ENCODE measurements at places on chromosomes 4 and X.
A peak's percentile ranks its signal among the peaks of the same experiment; 100 is the strongest.

- DNase-seq: peak; percentile 62
These were observed 1.5 kb downstream of the USP38 start for GRCh38 chr4:143186212-143186611.

GRCh38 chrX:19990151-19990555 lies 708 bp downstream of the BCLAF3 start:
- peak; percentile 32 for DNase-seq

DNA sequence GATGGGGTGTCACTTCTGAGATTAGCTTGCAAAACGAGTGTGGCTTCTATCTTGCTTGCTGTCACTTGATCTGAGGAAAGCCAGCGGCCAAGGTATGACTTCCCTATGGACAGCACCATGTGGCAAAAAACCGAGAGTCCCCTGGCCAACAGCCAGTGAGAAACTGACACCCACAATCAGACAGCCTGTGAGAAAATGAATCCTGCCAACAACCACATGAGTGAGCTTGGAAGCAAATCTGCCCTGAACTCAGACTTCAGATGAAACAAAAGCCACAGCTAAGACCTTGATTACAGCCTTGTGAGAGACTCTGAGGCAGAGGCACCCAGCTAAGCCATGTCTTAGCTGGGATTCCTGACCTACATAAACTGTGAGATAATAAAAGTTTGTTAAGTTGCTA lies 45.5 kb downstream of the PPP1R2C start:
- DNase-seq: no peak

DNA sequence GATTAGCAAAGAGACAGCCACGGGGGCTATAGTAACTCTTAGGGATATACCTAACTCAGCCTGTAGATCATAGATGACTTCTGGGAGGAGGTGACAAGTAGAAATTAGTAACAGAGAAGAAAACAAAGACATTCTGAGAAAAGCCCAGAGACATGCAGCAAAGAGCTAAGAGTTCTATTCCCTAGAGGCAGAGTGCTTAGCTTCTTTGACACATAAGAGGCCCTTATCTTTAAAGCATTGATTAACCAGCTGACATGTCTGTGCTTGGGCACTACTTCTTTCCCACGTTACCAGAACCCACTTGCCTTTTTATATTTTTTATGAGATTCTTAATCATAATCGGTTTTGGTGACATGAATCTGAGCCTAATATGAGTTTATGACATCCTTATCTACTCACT lies 179.5 kb downstream of the GABRB1 start:
- DNase-seq: no peak

DNA sequence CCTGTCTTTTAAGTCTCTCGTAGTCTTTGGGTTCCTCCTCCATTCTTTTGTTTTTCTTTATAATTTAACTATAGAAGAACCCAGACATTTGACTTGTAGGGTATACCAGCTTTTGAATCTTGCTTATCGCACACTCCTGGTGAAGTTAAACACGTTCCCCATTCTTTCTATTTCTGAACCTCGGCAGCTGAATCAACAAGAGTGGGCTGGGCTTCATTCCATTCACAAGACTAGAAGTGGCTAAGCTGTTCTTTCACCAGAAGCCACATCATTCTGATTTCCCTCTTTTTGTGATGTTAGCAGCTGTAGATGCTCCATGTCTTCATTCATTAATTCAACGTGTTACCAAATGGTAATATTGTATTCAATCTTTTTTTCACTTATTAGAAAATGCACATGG lies 167.9 kb downstream of the CORIN start:
- no peak for DNase-seq

- no peak for DNase-seq
These were observed 13.1 kb downstream of the PI4K2B start for GRCh38 chr4:25246680-25247611.

DNA sequence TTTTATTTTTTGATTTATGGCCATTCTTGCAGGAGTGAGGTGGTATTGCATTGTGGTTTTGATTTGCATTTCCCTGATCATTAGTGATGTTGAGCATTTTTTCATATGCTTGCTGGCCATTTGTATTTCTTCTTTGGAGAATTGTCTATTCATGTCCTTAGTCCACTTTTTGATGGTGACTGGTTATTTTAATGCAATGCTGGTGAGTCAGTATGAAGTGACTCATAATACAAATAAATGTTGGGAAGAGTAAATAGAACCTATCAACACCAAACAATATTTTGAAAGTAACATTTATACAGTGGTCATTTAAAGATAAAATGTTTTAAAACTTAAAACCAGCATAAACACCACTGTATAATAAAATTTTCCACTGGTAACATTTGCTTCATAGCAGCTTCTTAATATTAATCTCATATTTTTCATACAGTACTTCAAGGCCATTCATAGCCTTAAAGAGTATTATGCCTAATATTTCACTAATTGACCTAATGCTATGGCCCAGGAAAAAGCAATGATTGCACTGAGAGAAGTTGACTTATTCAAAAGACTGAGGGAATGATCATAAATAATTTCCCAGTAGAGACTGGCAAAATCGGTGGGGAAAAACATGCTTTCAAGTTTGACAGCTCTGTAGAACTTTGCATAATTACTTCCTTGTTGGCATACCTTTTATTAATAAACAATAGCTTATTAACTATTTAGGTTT lies 33.9 kb downstream of the CASK start:
- no peak for DNase-seq
